Right kidney (tissue), 9 donors: ENCODE measurements at places on chromosomes 12 and 14.

DNA sequence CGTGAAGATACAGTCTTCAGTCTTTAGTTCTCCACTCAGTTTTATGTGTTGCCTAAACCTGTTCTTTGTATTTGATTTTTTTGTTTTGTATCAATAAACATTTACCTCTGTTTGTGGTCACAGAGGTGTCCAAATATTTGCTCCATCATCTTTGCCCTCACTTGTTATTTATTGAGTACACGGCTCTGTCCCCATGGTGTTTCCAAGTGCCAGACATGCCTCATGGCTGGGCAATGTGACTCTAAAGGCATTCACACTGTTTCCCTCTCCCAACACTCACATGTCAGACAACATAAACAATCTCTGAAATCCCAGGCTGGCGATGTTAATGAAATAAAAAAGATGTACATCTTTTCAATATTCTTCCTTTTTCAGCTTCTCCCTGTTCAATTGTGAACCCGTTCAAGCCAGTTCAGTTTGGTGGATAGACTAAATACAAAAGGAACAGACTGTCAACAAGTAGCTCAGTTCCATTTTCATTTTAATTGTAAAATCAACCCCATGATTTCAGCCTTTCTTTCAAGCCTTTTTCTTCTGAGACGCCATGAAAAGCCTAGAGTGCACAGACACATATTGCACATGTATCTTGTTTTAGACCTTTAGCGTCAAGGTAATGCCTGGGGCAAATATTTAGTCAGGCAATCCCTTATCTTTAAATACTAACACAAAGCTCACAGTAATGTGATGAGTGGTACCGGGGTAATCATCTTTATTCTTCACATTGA lies 680.7 kb downstream of the GALC start:
- no peak for DNase-seq

GRCh38 chr12:459430-460258 lies at the start of gene B4GALNT3:
Gene B4GALNT3 (plus strand): TSS chr12:459939. CDS start chr12:460377, 438 bp downstream.
- peak; percentile 73 for DNase-seq

DNA sequence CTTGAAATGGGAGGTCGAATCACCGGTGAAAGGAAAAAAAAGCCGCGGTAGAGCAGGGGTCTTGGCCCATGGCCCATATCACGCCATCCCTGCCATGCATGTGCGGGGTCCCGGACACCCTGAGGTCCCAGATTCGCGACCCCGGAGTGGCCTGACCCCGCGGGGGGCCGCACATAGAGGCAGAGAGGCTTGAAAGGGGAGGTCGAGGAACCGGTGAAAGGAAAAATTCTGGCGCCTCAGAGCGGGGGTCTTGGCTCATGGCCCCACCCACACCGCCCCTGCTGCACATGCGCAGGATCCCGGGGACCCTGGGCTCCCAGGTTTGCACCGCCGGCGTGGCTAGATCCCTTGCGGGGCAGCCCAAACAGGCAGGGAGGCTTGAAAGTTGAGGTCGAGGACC lies 319.8 kb downstream of the ALG10 start:
- DNase-seq = no peak

GRCh38 chr14:99905121-99905520 lies 111.9 kb downstream of the EML1 start:
- DNase-seq = no peak

DNA sequence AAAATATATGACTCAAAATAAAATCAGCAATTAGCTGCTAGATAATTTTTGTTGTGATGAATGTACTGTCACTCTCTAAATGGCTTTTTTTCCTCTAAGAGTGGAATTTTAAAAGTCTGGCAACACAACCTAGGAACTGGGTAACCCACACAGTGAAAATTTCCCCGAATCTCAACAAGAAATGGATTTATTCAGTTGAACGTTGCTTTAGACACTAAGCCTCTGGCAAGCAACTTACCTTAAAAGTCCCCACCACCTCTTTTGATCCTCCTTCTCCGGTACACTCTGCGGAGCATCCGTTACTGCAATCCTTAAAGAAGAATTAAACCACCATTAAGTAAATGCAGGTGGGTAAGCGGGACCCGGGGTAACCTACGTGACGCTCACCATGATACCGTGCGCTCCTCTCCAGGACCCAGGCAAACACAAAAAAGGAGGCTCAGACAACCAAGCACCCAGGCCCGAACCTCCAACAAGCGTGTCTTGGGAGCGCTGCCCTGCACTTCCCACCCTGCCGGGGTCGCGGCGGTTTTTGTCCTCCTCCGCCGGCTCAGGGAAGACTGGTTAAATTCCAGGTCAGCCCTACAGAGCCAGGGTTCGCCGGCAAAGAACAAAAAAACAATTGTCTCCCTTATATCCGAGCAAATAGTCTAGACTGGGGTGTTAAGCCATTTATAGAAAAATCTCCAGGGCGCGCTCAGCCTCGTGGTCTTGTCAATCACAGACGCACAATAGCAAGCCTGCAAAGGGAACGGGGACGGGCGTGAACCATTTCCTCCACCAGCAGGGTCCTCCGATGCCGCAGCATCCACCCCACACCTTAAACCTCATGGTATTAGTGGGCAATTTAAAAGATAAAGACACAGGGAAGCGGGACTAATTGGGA lies 47.1 kb downstream of the BCAT1 start:
- DNase-seq = peak; percentile 68

DNA sequence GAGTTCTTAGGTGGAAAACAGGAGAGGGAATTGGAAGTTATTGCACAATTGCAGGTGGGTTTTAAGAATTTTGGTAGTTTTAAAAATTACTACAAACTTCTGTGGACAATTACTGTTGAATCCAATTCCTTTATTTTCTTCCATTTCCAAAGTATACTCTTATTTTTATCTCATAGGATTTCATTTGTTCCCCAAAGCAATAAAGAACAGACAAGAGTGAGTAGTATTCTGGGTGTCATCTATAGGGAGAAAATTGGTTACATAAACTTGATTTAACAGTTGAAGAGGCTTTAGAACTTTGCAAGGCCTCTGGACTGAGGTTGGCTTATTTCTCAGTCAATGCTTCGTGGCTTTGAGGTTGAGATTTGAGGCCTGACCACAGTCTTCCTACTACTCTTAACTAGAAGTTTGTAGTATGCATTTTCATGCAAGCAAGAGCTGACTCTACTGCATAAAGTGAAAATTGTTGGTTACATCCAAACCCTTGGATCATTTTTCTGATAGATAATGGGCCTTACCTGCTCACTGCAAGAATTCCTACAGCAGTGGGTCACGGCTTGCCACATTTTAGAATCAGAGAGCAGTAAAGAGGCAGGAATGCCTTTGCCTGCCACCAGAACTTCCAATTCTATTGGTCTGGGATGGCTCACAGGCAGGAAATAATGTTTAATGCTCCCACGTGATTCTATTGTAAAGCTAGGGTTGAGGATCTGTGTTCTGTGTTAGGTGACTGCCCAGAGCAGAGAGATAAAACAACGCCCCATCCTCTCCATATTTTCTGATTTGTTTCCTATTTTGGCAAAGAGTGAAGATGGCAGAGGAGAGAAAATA lies 270.5 kb downstream of the TTC6 start:
- no peak for DNase-seq

- no peak for DNase-seq
Measured at GRCh38 chr14:101187816-101188570, 284.5 kb upstream of the RTL1 start.

- DNase-seq = no peak
Measured at GRCh38 chr14:69910871-69911270, 31.7 kb downstream of the SMOC1 start.

- no peak for DNase-seq
Measured at GRCh38 chr12:4330203-4330602, 9.2 kb downstream of the TIGAR start.

DNA sequence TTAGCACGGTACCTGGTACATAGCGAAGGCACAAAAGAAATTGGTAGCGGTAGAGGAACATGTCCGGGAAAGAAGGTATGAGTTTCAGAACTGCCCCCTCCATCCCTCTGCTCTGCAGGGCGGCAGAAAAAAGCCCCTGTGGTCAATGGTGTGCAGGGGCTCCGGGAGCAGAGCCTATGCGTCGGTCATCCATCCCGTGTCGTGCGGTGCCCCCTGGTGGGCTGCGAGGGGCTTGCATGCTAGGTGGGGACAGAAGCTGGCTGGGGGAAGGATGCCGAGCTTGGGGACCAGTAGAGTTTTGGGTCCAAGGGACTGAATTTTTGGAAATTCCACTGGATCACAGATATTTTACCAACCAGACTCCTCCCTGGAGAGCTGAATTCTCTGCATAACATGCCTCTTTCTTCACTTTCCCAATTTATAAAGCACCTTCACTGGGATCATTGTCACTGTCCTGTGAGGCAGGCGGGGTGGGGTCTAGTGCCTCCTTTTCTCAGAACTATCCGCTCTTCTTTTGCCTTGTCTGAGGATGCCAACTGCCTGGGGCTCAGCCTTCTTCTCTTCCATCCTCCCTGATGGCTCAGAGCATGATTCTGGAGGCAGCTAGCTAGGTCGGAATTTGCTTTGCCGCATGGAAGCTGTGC lies 148.7 kb downstream of the SMOC1 start:
- peak; percentile 50 for DNase-seq

GRCh38 chr12:96248136-96248931 lies 54.2 kb downstream of the ELK3 start:
- no peak for DNase-seq

GRCh38 chr12:8609061-8609570 lies 3.5 kb downstream of the AICDA start:
- DNase-seq = peak; percentile 35

DNA sequence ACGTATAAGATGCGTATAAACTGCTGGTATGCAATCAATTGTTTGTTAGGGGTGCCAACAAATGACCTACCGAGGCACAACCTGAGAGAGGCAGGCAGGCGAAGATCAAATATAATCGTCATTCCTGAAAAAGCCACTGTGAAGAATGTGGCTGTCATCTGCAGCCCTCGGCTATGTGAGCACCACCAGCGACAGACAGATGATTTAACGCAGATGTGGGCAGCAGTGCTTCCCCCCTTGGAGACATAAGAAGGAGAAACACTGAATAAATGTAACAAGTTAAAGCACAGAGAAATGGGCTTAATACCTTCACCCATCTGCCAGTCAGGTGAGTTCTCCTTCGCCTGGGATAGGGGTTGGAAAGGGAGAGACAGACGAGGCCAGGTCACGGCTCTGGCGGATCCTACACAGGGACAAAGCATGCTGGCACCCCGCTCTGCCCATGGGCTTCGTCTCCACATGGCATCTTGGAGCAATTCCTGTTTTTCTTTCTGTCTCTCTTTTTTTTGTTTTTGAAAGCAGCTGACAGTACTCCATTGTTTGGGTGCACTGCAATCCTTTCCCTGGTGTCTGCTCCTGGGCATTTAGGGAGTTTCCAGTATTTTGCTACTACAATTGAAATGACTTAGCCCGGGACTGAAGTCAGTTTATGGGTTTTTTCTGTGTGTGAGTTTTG lies 28.1 kb downstream of the TNFAIP2 start:
- no peak for DNase-seq

DNA sequence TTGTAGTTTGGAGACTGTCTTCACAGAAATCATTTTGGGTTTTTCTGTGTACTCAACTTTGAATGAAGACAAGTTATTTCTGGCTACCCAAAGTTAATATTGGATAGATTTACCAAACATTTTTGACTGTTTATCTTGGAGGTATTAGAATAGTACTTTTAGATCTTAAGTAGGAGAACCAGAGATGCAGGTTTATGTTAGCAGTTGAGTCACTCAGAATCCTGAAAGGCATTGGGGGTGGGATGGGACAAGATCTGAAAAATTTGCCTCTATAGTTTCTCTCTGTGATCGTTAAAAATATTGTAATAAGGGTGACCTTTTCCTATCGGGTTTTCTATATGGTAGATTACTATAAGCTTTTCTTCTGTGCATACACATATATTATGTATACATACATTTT lies 112.3 kb downstream of the TTC6 start:
- DNase-seq = no peak

DNA sequence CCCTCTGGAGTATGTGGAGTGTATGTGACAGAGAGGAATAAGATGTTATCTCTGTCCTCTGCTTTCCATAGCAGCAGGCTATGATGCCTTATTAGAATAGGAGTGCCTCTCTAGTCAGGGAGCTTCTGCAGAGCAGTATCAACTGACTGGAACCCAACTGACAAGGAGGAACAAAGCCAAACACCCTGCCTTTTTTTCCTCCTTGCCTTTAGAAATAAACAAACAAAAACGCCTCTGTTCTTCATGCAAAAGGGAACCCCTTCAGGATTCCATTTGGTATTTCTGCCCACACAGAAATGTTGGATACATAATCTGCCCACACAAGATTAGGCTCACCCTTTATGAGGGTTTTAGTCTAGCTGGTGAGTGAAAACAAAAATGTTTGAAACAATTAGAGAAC lies 50.3 kb downstream of the VRK1 start:
- DNase-seq = no peak

- DNase-seq = no peak
Measured at GRCh38 chr14:59664741-59665140, 88.1 kb upstream of the CCDC175 start.

GRCh38 chr14:81669308-81669707 lies 135.7 kb upstream of the SEL1L start:
- no peak for DNase-seq

DNA sequence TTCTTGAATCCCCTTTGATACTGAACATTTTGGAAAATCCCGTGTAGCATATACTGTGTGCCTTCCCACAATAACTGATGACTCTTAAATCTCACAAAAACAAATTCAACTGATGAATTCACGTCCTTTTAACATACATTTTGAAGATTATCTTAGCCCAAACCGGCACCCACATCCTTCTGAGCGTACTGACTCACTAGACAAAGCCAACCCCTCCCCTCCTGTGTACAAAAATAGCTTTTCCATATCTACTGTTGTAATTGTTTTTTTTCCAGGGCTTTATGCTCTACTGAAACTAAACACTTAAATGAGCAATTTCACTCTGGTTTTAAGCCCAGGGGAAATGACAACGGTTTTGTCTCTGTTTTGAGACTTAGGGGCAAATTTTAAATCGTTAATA lies 109.4 kb upstream of the ATF7IP start:
- no peak for DNase-seq

- DNase-seq = no peak
Measured at GRCh38 chr12:62130834-62131552, 129.2 kb upstream of the USP15 start.

DNA sequence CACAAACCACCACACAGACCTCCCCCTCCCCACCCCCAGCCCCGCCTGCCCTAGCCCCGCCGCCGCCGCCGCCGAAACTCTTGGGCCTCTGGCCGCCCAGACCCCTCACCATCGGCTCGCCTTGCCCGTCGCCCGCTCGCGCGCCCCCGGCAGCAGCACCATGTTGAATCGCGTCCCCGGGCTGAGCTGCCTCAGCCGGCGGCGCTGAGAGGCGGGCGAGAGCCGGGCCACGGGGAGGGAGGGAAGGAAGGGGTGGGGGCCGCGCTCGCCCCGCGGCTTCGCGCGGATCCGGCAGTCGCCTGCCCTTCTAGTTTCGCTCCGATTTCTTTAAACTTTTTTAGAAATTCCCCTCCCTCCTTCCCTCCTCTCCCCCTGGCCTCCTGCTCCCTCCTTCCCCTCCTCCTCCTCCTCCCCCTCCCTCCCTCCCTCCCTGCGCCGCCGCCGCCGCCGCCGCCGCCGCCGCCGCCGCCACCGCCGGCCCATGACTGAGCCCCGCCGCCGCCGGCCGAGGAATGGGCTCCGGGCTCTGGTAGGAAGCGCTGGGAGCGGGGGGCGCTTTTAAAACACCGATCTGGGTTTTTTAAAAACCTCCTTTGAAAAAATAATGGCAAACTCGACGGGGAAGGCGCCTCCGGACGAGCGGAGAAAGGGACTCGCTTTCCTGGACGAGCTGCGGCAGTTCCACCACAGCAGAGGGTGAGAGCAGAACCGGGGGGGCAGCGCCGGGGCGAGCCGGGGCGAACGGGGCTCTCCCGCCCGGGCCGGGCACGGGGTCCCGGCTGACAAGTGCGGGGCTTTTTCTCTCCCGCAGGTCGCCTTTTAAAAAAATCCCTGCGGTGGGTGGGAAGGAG lies at the start of gene ARID2:
TSS of gene ARID2 (plus strand) at position 474 of the 851 bp plus-strand sequence. CDS start at position 605, 131 bp downstream.
- DNase-seq = peak; percentile 97
